ENCODE measurements at places on chromosomes 13 and 19.
A peak's percentile ranks its signal among the peaks of the same experiment; 100 is the strongest.

GRCh38 chr19:18269070-18269723, 5.1 kb downstream of the IQCN start:
- no peak for DNase-seq

DNA sequence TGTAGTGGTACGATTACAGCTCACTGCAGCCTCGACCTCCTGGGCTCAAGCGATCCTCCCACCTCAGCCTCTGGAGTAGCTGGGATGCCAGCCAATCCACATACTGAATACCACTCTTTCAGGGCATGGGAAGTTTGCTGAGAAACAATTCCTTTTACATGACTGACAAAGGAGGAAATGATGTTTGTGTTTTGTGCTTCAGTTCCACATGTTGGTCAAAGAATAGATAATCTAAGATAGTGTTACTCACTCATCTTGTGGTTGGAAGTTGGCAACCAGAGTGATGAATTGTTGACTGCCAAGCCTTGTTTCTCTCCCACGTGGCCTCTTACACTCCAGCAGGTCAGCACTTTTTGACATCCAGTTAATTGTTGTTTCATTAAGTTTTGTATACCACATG, 7.6 kb downstream of the MBD3L2B start:
- DNase-seq = no peak

DNA sequence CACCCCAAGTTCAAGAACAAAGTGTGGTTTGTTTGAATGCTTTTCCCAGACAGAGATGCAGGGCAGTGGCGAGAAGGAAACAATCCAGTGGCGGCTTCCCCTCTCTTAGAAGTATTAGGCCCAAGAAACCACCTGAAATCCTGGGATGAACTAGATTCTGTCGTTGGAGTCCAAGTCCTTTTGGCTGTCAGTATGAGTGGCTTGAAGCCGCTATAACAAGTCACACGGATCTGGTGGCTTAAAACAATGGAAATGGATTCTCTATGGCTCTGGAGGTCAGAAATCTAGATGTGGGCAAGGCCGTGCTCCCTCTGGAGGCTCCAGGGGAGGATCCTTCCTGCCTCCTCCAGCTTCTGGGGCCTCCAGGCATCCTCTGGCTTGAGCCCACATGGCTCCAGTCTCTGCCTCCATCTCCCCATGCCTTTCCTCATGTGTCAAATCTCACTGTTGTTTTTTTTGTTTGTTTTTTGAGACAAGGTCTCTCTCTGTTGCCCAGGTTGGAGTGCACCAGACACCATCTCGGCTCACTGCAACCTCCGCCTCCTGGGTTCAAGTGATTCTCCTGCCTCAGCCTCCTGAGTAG, 97.7 kb downstream of the GNG7 start:
- no peak for DNase-seq

- no peak for DNase-seq
Observed at GRCh38 chr19:28445826-28446225, 767.1 kb downstream of the UQCRFS1 start.

DNA sequence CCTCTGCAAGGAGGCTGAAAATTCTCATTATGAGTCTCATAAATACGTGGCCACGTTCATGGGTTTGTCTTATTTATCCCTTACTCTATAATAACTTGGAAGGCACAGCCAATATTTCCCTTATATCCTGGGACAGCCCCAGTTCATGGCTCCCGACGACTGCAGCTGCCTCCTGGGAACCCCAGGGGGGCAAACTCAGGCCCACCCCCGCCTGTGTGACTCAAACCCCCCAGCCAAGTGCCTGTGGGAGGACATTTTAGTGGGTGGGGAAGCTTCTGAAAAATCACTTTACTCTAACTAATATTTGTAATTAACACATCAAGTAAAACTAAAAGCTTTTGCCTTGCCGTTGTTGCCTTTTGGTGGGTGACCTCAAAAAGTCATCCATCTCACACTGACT, 14.3 kb downstream of the RASA3 start:
- no peak for DNase-seq

GRCh38 chr13:27379694-27380641, 44.5 kb upstream of the GTF3A start:
- DNase-seq = peak; percentile 38

GRCh38 chr13:24039621-24040475, 120.7 kb upstream of the SPATA13 start:
- no peak for DNase-seq
